Eye (tissue), 1 donor: ENCODE measurements at places on chromosomes 6 and 20.

DNA sequence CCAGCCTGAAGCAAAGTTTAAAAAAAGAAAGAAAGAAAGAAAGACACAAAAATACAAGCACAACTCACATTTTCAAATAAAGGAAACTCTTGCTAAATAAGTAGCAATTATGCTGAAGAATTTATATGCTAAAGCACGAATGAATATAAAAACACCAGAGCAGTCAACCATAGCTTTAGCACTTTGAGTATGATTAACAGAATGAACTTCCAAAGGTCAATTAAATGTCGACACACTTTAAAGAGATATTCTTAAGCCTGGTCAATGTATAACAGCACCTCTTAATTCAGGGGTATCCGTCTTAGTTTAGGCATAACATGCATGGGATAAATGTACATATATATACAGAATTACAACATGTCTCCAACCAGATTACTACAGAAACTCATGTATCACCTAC is 125.9 kb downstream of the OGFRL1 start:
- no peak for DNase-seq

DNA sequence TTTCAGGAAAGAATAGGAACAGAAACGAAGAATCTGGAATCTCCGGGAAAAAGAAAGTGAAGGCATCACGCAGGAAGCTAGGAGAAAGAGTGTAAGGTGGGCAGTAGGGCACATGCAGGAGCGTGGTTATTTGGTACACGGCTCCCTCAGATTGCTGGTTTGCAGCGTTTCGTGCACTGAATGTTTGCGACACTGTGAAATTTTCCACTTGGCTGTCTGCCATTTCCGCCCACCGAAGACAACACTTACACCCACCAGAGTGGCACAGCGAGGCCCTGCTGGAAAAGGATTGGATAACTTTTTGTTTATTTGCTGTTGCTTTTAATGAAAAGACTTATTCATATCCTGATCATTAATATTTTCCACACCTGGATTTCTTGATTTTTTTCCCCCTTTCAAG is 248.3 kb downstream of the GMPR start:
- DNase-seq: no peak

- DNase-seq: no peak
Measured at GRCh38 chr6:7728855-7729590, 3.1 kb downstream of the BMP6 start.

DNA sequence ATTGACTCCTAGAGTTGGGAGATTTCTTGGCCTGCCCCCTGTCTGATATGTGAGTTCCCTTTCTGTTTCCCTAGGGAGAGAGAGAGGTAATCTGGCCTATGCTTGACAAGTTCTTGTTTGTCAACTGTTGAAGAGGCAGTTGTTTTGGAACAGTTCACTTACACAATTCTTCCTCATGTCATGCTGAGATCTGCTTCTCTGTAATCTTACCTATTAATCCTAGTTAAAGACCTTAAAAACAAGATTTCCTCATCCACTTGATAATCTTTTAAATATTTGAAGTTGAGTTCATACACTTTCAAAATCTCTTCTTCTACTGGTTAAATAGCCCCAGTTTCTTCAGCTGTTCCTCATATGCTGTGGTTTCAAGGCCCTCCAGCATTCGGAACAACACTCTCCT is 89.9 kb downstream of the FIG4 start:
- no peak for DNase-seq
